ENCODE measurements at places on chromosomes 1 and 21. TPM values are rescaled to one million over a fixed set of nuclear protein-coding genes. Genes with fewer than 3 reads are reported as not detected.
A peak's percentile ranks its signal among the peaks of the same experiment; 100 is the strongest.

FAM163A gene
- 0.16 TPM for total RNA-seq

DNA sequence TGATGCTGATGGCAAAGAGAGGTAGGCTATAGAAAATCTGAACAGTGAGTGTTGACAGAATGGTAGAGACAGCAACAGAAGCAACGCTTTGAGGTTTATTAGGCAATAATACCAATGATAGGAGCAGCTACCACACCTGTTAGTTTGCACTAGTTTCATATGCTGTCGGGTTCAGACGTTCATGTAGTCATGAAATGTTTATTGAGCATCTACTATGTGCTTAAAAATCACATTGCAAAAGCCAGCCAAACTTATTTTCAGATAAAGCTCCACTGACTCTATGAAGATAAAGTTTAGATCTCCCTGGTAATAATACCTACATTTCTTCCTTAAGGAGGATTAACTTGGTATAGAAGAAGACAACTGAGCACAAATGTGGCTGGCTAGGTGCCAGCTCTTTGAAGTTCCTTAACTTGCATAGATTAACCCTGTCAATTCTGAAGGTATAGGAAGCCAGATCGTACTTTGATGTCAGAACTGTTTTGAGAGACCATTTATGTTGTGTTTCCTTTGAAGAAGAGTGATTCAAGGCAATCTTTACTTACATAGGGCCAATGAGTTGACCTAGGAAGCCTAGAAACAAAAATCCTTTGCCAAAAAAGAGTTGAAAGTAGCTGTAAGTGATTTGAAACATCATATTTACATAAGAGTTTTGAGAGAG is 71.5 kb downstream of the DISP1 start:
- DNase-seq: no peak

ATAD3B gene
- 12.1 TPM for total RNA-seq

DNA sequence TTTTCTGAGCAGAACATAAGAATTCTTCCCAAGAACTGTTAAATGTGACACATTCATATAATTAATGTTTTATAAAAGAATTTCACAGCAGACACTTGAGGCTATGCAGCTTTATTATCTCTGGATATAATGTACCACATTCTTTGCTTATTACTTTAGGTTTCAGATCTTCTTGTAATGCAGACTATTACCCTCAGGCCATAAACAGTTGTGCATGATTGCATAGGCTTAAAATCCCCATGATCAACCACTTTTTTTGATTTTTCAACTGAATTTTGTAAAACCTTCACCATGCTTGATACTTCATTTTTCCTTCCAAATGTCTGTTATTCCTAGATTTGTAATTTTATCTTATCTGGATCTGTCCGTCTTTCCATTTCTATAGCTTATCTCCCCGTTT is 1355.7 kb downstream of the BRINP3 start:
- DNase-seq: no peak

- DNase-seq: no peak
These were observed 472.3 kb upstream of the VAMP3 start for GRCh38 chr1:7298749-7299151.

GRCh38 chr1:211587123-211587522 is 8.2 kb upstream of the SLC30A1 start:
- DNase-seq: no peak

CR1L gene
- not detected for total RNA-seq

DNA sequence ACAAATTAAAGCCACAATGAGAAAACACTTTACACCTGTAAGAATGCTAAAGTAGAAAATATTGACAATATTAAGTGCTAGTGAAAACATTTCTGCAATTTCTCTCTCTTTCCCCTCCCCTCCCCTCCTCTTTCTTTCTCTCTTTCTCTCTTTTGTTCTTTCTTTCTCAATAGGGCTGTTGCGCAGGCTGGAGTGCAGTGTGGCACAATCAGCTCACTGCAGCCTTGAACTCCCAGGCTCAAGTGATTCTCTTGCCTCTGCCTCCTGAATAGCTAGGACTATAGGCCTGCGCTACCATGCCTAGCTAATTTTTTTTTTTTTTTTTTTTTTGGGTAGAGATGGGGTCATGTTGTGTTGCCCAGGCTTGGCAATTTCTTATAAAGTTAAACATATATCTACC is 5.9 kb upstream of the SHISAL2A start:
- DNase-seq: no peak

DNA sequence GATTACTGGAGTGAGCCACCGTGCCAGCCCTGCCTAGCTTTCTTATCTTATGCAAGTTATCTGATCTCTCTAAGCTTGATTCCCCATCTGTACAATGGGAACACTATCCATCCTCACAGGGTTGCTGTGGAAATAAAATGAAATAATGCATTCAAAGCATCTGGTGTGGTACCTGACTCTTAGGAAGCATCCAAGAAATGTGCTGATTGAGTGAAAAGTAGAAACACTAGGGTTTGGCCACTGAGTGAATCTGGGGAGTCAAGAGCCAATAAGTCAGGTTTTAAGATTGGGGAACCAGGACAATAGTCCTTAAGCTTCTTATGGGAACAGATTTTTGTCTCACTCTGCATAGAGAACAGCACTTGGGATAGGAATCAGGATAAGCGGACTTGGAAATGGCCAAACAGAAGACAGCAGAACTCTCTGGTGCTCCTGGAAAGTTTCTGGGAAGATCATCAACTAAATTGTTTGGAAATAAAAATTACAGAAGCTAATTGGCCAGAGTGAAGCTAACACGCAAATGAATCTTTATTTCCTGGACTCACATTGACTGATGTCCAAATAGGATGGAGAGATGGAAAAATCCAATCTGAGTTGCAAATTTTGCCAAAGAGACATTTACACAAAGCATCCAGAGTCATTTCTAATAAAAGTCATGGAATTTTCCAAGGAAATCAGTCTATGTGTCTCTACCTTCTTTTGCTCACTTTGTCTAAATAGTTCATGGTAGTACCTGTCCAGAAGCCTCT is 3.3 kb downstream of the PAFAH2 start:
- DNase-seq: no peak

DNA sequence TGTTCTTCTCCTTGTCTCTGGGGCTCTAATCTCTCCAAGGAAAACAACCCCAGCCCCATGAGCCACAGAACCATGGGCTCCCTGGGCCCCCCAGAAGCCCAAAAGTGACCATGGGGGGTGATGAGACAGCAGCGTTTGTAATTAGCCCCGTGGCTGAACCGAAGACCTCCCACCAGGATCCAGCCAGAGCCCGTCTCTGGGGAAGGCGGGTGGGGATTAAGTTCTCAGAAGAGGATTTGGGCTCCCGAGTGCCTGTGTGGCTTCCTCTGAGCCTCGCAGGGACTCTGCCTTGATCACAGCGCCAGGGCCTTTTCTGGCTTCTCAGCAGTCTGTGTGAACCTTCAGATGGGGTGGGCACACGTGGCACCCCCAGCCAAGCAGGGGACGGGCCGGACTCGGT is 77.0 kb downstream of the ALPL start:
- DNase-seq: no peak

- no peak for DNase-seq
These were observed 72.2 kb upstream of the MAN1A2 start for GRCh38 chr1:117295001-117295400.

DNA sequence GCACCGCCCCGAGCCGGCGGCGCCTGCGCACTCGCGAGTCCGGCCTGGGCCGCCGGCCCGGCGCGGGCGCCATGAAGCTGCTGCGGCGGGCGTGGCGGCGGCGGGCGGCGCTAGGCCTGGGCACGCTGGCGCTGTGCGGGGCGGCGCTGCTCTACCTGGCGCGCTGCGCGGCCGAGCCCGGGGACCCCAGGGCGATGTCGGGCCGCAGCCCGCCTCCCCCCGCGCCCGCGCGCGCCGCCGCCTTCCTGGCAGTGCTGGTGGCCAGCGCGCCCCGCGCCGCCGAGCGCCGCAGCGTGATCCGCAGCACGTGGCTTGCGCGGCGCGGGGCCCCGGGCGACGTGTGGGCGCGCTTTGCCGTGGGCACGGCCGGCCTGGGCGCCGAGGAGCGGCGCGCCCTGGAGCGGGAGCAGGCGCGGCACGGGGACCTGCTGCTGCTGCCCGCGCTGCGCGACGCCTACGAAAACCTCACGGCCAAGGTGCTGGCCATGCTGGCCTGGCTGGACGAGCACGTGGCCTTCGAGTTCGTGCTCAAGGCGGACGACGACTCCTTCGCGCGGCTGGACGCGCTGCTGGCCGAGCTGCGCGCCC is at the start of gene B3GALT6:
TSS of gene B3GALT6 (plus strand) at position 30 of the 588 bp plus-strand sequence. CDS start at position 72, 42 bp downstream.
- no peak for DNase-seq

DNA sequence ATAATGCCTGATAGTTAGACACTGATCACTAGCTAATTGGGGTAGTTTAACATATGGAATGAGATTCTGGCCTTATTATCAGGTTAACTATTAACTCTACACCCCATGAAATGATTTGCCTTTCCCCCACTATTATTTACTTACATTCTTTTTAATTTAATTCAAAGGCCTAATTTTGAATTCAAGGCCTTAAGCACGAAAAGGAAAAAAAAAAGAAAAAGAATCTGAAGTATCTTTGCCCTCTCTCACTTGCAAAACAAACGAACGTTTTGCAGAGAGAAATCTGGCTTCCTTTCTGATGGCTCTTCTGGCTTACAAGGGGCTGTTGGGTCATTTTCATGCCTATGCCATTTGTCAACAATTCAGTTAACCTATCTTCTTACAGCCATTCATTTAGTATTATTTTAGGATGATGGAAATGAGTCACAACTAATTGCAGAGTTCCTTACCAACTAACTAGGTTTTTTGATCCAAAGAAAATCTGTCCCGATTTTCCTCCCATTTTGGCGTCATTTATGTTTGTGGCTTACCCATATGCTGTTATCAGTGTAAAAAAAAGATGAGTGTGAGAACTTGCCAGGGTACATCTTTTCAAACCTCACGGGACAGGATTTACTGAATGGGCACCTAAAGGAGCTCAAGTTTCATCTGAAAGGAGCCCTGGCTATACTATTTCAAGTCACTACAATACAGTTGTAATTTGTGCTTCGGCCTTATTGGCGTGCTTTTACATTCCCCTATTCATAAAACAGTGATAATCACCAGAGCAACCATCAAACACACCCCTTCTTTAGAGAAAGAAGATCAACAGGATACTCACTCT is 1.9 kb upstream of the ERRFI1 start:
- no peak for DNase-seq

DNA sequence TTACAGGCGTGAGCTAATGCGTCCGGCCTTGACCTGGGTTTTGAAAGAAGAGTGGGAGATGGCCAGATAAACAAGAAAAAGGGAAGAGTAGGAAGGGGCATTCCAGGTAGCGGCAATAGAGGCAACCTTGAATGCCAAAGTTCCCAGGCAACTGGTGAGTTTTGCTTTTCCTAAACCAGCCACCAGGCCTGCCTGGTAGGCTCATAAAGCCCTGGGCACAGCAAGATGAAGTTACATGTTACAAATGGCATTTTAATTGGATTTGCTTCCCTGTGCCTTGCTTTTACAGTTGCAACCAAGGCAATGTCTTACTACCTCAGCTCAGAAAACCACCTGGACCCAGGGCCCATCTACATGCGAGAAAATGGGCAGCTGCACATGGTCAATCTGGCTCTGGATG is 5.5 kb downstream of the LRRC42 start:
- no peak for DNase-seq

- DNase-seq: no peak
These were observed 64.5 kb upstream of the ABCG1 start for GRCh38 chr21:42154237-42155044.

SYT11 gene
- 10.7 TPM for total RNA-seq

DNA sequence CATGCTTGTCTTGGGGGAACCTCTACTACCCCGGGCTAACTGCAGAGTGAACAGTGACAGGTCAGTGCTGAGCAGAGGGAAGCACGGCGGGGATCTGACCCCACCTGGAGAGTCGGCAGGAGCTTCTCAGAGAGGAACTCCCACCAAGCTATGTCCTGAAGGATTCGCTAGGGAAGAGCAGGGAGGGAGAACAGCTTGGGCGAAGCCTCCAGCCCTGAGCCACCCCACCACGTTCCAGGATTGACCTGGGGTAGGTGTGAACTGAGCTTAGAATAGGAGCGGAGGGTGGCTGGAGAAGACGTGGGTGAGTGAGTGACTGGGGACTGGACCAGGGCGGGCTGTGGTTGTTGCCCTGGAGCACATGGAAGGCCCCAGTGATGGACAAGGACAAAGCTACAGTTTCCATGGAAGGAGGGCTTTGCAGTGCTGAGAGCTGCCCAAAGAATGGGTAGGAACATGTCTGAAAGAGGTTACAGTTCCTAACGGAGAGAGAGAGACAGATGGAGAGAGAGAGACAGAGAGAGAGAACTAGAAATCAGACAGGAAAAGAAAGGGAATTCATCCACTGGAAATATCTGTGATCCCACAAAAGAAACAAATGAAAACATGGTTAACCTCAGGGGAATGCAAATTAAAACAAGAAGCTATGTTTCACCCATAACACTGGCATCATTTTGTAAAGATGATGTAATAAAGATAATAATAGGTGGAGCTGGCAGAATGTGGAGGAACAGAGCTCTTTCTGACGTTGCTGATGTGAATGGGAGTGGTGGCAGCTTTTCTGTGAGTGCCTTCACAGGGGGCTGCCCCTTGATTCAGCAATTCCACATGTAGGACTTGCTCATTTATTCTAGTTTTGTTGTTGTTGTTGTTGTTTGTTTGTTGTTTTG is 17.2 kb downstream of the BSND start:
- DNase-seq: no peak

- DNase-seq: peak; percentile 61
These were observed 54.5 kb downstream of the PCNX2 start for GRCh38 chr1:233240829-233241682.

GRCh38 chr1:77539519-77540142 is 142.8 kb downstream of the ZZZ3 start:
- DNase-seq: peak; percentile 53

PARP1 gene
- 168 TPM for total RNA-seq

CA6 gene
- not detected for total RNA-seq

DNA sequence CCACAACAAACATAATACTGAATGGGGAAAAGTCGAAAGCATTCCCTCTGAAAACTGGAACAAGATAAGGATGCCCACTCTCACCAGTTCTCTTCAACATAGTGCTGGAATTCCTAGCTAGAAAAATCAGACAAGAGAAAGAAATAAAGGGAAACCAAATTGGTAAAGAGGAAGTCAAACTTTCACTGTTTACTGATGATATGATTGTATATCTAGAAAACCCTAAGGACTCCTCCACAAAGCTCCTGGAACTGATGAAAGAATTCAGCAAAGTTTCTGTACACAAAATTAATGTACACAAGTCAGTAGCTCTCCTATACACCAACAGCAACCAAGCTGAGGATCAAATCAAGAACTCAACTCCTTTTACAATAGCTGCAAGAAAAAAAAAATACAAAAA is 6.9 kb upstream of the F13B start:
- DNase-seq: no peak

All from heart left ventricle (tissue), 16 donors.